Mucosa of descending colon (tissue), 3 donors: ENCODE measurements at places on chromosomes 1 and 21. TPM values are rescaled to one million over a fixed set of nuclear protein-coding genes. Genes with fewer than 3 reads are reported as not detected.
A peak's percentile ranks its signal among the peaks of the same experiment; 100 is the strongest.

- DNase-seq, result peak; percentile 40
Measured at GRCh38 chr1:44826375-44827196, 16.5 kb downstream of the PTCH2 start.

DNA sequence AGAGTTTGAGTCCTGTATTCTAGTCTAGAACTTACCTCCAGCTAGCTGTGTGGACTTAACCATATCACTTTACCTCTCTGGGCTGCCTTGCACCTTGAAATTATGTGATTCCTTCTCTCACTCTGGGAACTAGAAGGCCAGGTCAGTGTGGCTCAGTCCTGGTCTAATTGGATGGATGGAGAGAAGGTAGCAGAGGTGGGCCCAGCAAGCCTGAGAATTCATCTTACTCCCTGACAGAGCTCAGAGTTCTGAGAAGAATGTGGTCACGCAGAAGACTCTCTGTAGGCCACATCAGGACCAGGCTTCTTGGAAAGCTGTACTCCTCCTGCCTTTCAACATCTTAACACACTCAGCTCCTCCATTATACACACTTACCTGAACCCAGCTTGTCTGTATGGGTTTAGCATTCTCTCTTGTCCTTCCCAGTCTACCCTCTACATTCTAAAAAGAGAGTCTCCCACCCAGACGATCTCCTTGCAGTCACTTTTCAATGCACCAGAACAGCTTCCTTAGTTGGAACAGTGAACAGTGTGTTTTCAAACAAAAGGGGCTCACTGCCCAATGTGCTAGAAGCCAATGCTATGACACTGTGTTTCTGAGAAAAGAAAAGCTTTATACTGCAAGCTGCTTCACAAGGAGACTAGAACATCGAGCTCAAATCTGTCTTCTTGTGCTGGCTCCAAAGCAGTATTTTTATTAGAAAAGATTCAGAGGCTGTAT lies 60.5 kb downstream of the CAPN9 start:
- no peak for DNase-seq

DNA sequence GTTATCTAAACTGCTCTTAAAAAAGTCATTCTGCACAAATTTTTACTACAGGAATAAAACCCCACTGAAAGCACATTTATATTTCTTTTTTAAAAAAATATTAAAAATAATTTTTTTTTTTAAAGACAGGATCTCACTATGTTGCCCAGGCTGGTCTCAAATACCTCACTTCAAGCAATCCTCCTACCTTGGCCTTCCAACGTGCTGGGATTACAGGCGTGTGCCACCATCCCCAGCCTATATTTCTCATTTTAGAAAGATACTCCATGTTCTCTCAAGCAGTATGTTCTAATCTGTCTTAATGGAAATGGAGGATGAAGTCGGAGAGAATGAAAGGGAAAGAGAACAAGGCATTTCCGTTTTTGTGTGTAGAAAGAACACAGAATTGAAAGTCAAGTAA lies 17.1 kb downstream of the USP24 start:
- no peak for DNase-seq

PROK1 gene
- not detected for total RNA-seq

PRAMEF13 gene
- total RNA-seq, result not detected
